ENCODE measurements at places on chromosomes 5 and 9. TPM values are rescaled to one million over a fixed set of nuclear protein-coding genes. Genes with fewer than 3 reads are reported as not detected.

CCNI2 gene
- 12.5 TPM for total RNA-seq

ZNF658 gene
- 11.1 TPM for total RNA-seq

BRIX1 gene
- 30.9 TPM for total RNA-seq

PWWP2A gene
- total RNA-seq = 38.7 TPM

PRR16 gene
- total RNA-seq = not detected

ADAMTS6 gene
- total RNA-seq = 1.8 TPM

OBP2B gene
- total RNA-seq = not detected
